Astrocyte (in vitro differentiated cells and primary cell): ENCODE measurements at places on chromosomes 6 and 20. TPM values are rescaled to one million over a fixed set of nuclear protein-coding genes. Genes with fewer than 3 reads are reported as not detected.
A peak's percentile ranks its signal among the peaks of the same experiment; 100 is the strongest.

GTSF1L gene
- total RNA-seq = not detected in 2 replicates

HAO1 gene
- total RNA-seq = 0.17 and 0.20 TPM in 2 replicates

LY86 gene
- total RNA-seq = not detected in 2 replicates

RNF39 gene
- total RNA-seq = not detected in 2 replicates

PI3 gene
- total RNA-seq = not detected in 2 replicates

DNA sequence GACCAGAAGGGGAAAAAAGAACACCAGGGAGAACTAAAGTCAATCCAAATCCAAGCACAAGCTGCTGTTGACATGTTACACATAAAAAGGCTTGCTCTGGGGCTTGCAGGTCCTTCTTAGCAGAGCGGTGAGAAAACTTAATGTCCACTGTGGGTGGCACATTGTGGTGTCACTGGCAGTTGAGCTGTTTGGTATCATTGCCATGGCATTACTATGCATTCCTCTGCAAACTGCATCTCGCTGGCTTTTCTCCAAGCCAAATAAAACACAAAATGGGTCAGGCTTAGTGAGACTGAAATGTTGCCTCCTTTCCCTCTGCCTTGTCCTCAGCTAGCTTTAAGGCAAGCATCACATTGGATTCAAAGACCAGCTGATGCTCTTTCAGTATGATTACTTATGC lies 40.9 kb downstream of the LY86 start:
- DNase-seq = no peak

DNA sequence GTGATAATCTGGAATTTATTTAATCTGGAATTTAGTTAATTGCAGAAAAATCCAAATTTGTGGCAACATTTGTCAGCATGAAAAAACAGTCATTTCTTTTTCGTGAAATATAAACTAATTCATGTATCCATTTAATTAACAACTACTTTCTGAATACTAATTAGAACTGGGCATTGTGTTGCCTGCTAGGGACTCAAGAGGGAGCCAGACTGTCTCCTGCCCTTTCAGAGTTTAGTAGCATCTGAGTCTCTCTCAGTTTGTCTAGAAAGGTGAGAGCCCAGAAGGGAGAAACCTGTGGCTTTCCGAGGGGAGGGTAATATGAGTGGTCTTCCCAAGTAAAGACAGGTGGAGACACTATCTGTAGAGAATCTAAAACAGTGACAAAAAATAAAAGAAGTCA lies 210.9 kb upstream of the HDDC2 start:
- DNase-seq = no peak

DNA sequence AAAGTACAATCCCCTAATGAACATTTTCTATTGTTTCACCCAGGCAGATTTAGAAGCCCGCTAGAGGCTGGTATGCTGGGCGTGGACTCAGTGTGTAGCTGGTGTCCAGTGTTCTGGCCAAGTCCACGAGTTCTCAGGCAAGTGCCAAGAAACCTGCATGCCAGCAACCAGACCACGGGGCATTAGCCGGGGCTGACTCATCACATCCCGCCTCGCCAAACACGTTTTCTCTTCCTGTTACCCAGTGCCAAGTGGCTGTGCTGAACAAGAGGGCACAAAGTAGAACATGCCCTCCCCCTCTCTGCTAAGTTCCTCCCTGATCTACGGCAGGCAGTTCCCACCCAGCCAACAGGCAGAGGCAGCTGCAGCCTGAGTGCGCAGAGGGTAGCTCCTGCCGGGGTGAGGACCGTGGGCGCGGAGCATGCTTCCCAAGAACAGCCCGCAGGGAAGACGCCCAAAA lies 29.6 kb downstream of the RAMACL start:
- peak; percentile 93 for DNase-seq
